ENCODE measurements at places on chromosomes 13 and 19.

DNA sequence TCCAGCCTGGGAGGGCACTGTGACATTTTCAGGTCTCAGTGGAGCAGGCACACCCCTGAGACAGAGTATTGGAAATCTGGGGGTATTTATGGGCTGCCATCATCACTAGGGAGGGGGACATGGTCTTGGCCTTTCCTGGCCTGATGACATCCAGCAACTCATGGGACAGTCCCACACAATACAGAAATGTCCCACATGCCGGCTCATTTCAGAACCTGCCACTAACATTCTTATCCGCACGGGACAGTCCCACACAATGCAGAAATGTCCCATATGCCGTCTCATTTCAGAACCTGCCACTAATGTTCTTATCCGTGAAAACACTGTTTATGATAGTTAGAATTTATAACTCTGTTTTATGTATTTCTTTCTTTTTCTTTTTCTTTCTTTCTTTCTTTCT, 9.8 kb downstream of the SLC8A2 start:
- no peak overlapping the region for H3K27ac ChIP-seq
- H3K27me3 ChIP-seq = peaks cover 9% of the 10 kb centered on the region
- H3K4me1 ChIP-seq = peaks cover 2% of the 10 kb centered on the region
- H3K36me3 ChIP-seq = no peaks in the 10 kb centered on the region
- no peak overlapping the region for H3K4me3 ChIP-seq
- DNase-seq = no peak

DNA sequence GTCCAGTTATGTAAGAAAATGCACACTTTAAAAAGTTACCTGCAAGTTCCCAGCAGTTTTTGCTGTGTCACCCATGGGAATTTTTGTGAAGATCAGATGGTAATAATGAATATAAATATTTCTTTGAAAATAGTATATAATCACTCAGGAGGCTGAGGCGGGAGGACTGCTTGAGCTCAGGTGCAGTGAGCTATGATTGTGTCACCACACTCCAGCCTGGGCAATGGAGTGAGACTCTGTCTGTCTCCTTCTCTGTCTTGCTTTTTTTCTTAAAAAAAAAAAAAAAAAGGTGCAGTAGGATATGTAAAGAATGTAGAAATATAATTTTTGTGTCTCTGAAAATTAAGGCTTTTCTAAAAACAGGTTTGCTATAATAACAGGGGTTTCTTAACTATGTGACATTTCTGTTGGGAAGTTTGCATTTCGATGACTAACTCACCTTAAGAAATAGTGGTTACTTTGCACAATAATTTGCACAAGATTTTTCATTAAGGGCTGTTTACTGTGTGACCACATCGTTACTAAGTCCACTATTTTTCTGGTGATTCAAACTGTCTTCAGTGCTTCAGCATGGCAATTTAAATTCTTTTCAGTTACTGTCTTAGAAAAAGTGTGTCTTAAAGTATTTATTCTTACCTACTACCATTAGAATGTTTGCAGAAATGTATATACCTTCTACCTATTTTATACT, 37.3 kb downstream of the DNAJC3 start:
- no peak for DNase-seq
- no peaks in the 10 kb centered on the region for H3K36me3 ChIP-seq
- no peaks in the 10 kb centered on the region for H3K4me1 ChIP-seq

DNA sequence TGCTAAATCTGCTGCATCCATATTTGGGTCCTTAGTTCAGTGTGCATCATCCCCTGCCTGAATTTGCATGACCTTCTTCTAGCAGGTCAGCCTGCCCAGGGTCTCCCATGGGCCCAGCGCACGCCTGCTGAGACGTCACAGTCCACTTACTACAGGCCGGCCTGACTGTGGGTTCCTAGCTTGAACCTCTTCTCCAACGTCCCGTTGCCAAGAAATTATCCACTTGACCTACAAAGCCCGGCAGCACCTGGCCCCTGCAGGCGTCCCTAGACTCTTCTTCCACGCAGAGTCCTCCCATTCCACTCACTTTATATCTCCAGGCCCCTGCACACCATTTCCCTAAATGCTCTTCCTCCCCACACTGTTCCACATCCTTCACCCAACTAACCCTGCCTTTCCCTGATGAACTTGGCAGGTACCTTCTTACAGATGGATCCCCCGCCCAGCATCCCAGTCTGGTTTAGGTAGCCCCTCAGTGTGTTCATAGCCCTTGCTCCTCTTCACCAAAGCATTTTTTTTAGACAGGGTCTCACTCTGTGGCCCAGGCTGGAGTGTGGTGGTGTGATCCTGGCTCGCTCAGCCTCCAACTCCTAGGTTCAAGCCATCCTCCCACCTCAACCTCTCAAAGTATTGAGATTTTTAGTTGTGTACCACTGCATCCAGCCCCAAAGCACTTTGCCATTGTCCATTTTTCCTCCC, 155.0 kb upstream of the SOX1 start:
- no peak overlapping the region for H3K27ac ChIP-seq
- H3K36me3 ChIP-seq = no peaks in the 10 kb centered on the region
- no peak overlapping the region for H3K4me3 ChIP-seq
- H3K4me1 ChIP-seq = no peaks in the 10 kb centered on the region

DNA sequence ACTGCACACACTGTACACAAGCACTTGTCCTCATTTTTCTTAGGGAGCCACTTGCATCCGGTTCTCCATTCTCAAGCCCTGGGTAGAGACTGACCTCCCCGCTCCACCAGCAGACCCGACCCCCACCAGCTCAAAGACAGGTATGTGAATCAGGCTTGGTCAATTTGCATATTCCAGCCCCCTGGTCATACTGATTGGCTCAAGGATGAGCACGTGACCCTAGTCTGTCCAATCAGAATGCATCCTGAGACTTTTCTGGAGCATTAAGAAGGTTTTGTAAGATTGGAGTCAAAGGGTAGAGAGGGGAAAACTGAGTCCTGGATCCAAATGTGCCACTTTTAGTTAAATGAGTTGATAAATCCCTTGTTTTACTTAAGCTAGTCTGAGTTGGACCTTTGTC, 34.1 kb downstream of the NOTCH3 start:
- peaks cover 10% of the 10 kb centered on the region for H3K36me3 ChIP-seq
- H3K27ac ChIP-seq = no peak overlapping the region
- peak; percentile 53 for DNase-seq
- no peak overlapping the region for H3K4me3 ChIP-seq

GRCh38 chr13:51818781-51819511, 15.0 kb upstream of the DHRS12 start:
- DNase-seq = no peak
- H3K36me3 ChIP-seq = no peaks in the 10 kb centered on the region

GRCh38 chr19:46809534-46810272, 21.3 kb upstream of the SLC1A5 start:
- H3K4me3 ChIP-seq = no peak overlapping the region
- no peak for DNase-seq
- H3K27me3 ChIP-seq = no peaks in the 10 kb centered on the region
- no peak overlapping the region for H3K27ac ChIP-seq

GRCh38 chr13:103022336-103022735, 43.9 kb downstream of the SLC10A2 start:
- H3K27ac ChIP-seq = no peak overlapping the region
- H3K4me1 ChIP-seq = no peaks in the 10 kb centered on the region
- peak; percentile 8 for DNase-seq
- no peaks in the 10 kb centered on the region for H3K27me3 ChIP-seq
- no peaks in the 10 kb centered on the region for H3K36me3 ChIP-seq

GRCh38 chr13:48806522-48806921, 152.8 kb downstream of the CYSLTR2 start:
- DNase-seq = no peak
- no peaks in the 10 kb centered on the region for H3K4me1 ChIP-seq
- no peak overlapping the region for H3K4me3 ChIP-seq
- no peaks in the 10 kb centered on the region for H3K36me3 ChIP-seq
- H3K27me3 ChIP-seq = no peaks in the 10 kb centered on the region

- H3K36me3 ChIP-seq = no peaks in the 10 kb centered on the region
- peak overlapping the region; percentile 70 for H3K4me3 ChIP-seq
- no peak overlapping the region for H3K27ac ChIP-seq
These were observed 1.2 kb downstream of the ZSWIM4 start for GRCh38 chr19:13796301-13797057.

GRCh38 chr13:28659621-28659970, 666 bp downstream of the POMP start:
- no peak overlapping the region for H3K27ac ChIP-seq
- H3K4me3 ChIP-seq = peak overlapping the region; percentile 67
- H3K27me3 ChIP-seq = no peaks in the 10 kb centered on the region

DNA sequence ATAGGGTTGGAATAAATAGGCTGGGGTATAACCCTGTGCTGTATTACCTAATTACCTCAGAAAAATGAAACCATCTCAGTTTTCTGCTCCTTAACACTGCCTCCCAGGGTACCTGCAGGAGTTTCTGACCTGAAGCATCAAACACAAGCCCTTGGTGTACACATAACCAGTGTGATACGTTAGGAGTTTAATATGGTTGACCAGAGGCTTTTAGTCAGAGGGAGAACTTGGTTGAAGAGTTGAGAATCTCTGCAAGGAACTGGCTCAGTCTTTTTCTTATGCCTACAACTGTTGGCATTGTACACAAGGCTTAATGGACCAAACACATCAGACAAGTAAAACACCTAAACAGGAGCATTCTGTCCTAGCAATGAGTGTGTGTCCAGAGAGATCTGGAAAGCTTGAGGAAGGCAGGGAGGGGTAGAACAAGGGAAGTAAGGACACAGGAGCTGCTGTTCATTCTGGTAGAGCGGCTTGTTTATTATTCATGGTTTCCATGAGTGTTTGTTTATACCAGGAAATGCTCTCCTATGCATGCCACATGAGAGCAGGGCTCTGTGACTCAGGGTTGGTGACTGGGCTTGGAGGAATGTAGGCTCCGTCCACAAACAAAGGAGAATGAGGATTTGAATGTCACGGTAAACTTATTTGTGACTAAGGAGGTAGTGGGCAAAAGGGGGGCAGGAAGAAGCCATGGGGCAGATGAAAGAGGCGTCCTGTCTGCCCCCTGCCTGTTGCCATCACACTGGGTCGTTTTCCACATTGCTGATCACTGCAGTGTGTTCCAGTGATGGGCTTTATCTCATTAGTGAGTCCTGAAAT, 11.9 kb upstream of the SPATA13 start:
- H3K27me3 ChIP-seq = no peaks in the 10 kb centered on the region
- no peaks in the 10 kb centered on the region for H3K36me3 ChIP-seq

DNA sequence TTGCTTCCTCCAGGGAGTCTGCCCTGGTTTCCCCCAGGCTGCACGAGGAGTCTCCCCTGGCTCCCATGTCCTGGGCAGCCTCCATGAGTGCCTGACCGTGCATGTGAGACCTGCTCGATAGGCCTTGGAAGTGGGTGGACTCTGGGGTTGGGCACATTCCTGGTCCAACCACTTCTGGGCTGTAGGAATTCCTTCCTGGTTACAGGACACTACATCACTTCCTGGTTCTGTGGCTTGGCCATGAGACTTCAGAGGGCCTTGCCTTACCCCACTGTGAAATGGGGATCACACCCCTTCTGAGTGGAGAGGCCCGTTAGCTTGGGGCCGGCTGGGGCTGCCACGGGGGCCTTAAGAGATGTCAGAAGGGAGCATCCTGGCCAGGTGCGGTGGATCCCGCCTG, 4.0 kb upstream of the ZNF628 start:
- no peak overlapping the region for H3K4me3 ChIP-seq
- no peaks in the 10 kb centered on the region for H3K36me3 ChIP-seq
- H3K27me3 ChIP-seq = no peaks in the 10 kb centered on the region
- no peak overlapping the region for H3K27ac ChIP-seq
- peak; percentile 51 for DNase-seq
- H3K4me1 ChIP-seq = no peaks in the 10 kb centered on the region

- no peaks in the 10 kb centered on the region for H3K36me3 ChIP-seq
- H3K4me1 ChIP-seq = no peaks in the 10 kb centered on the region
- H3K27ac ChIP-seq = no peak overlapping the region
- peak; percentile 5 for DNase-seq
- H3K4me3 ChIP-seq = no peak overlapping the region
- H3K27me3 ChIP-seq = no peaks in the 10 kb centered on the region
These were observed 488.0 kb upstream of the ATXN8OS start for GRCh38 chr13:69619651-69620050.

GRCh38 chr13:50319635-50320255, 304.5 kb downstream of the KCNRG start:
- H3K4me3 ChIP-seq = no peak overlapping the region
- H3K27me3 ChIP-seq = no peaks in the 10 kb centered on the region
- DNase-seq = no peak
- H3K27ac ChIP-seq = no peak overlapping the region

GRCh38 chr19:18503337-18503970, 18.4 kb downstream of the ELL start:
- no peak for DNase-seq
- no peaks in the 10 kb centered on the region for H3K27me3 ChIP-seq
- no peaks in the 10 kb centered on the region for H3K4me1 ChIP-seq
- H3K27ac ChIP-seq = no peak overlapping the region
- H3K36me3 ChIP-seq = no peaks in the 10 kb centered on the region
- H3K4me3 ChIP-seq = no peak overlapping the region

DNA sequence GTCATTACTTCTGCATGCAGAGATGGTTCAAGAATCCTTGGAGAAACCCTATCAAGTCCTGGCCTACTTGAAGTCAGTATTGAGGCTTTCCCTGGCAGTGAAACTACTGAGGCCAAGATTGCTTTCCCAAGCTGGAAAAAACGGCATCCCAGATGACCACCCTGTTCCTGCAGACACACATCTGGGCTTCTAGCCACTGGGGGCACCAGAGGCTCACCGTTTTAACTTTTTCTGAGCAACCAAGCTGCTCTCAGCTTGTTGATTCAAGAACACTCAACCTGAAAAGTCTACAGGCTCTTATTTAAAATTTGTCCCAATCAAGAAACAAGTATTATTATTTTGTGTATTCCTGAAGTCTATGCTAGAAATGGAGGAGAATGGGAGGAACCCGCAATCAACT, 66.6 kb downstream of the SPRYD7 start:
- no peaks in the 10 kb centered on the region for H3K36me3 ChIP-seq
- H3K27me3 ChIP-seq = no peaks in the 10 kb centered on the region
- H3K27ac ChIP-seq = no peak overlapping the region
- no peaks in the 10 kb centered on the region for H3K4me1 ChIP-seq
- no peak overlapping the region for H3K4me3 ChIP-seq

GRCh38 chr13:96984051-96984508, 10.2 kb downstream of the OXGR1 start:
- no peak overlapping the region for H3K27ac ChIP-seq
- peak; percentile 68 for DNase-seq
- no peak overlapping the region for H3K4me3 ChIP-seq
- no peaks in the 10 kb centered on the region for H3K36me3 ChIP-seq
- no peaks in the 10 kb centered on the region for H3K4me1 ChIP-seq
- H3K27me3 ChIP-seq = no peaks in the 10 kb centered on the region

DNA sequence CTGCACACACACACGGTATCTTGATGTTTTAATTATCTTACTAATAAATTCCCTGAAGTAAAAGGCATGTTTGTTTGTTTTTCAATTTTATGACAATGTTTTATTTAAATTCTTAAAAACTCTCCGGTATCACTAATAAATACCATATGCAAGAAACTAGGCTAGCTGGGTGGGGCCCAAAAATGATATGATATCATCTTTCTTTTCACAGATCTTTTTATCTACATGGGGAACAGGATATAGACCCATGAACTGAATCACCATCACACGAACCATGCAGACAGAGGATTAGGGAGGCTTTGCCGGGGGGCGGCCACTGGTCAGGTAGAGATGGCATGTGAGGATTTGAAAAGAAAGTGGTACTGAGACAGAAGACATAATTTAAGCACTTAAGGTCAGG, 266.4 kb downstream of the ENOX1 start:
- no peak overlapping the region for H3K4me3 ChIP-seq
- H3K27me3 ChIP-seq = no peaks in the 10 kb centered on the region
- no peak for DNase-seq
- no peaks in the 10 kb centered on the region for H3K4me1 ChIP-seq
- no peak overlapping the region for H3K27ac ChIP-seq
